ENCODE measurements at places on chromosomes 11 and 22.

DNA sequence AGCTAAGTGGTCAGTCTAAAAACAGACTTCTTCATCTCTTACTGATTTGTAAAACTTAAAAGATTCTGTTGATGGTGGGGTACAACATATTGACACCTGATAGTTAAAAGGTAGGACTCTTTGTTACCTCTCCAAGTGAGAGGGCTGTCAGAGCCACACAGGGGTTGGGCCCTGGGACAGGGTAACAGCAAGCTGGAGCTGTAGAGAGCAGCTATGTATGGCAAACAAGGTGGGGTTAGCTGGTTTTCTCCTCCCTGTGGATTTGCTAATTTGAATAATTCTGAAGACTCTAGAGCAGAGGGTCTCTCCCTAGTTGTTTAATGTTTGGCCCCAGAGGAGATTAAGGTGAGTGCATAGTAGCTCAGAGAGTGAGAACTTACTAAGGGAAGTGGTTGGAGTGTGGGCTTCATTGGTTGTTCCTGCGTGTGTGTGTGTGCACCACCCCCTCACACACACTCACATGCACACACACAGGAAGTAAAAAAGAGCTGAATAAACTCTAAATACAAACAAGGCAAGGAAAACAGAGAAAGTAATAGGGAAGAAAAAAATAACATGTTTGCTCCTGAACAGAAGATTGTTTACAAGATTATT lies 9.2 kb upstream of the GAS2 start:
- DNase-seq, result no peak

GRCh38 chr11:84566671-84567070 lies 1060.5 kb downstream of the DLG2 start:
- DNase-seq, result no peak

DNA sequence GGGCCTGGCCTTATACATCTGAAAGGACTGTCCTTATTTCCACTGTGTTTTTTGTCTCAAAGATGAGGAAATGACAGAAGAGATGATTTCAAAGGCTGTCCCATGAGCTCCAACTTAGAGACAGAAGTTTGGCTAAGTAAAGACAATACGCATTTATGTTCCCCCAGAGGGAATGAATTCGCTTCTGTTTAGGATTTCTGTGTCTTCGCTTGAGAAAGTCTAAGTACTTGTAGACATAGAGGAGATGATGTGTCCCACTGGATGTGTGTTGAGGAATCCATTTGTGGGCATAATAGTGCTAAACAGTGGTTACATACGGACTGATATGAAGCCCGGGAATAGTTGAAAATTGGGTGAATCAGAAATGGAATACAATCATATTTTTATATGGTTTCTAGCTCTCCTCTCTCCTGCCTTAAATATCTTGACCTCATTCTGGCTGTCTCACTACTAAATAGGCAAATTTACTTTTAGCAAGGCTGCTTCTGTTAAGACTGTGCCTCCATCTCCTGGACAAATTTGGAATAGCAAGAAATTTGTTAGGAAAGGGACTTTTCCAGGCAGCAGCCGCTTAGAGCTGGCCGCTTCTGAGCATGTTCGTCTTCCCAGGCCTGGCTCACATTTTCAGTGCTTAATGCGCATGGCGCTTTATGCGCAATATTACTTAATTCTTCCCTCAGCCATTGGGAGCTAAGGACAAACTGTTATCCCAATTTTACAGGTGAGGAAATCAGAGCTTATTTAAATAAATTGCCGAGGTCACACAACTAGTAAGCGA lies 1.9 kb upstream of the PEX26 start:
- peak; percentile 53 for DNase-seq

DNA sequence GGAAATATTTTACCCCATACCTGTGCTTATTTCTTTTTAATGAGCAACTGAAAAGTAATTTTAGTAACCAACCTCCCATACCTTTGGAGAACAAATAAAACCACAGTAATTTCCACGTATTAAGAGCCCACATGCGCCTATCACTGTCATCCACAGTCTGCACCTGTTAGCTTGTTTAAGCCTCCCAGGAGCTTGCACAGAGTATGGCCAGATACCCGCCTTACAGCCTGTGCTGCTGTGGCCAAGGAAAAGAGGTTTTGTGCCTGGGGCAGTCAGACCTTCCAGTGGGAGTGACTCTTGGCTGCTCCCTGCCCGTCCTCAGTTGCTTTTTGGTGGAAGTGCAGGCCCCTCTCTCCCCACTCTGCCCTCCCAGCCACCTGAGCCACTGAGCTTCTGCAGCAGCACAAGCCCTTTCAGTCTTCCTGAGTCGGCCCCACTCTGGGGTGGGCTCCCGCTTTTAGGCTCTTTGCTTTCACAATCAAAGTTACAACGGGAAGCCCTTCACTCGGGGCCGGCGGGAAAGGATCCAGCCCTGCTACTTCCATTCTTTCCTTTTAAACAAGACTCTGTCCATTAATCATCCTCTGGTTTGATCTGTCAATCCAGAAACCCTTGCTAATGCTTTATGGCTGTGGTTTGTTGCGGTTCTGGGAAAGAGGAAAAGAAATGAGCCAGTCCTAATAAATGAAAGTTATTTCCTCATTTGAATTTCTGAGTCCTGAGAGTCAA lies 308.8 kb downstream of the TBC1D22A start:
- DNase-seq, result no peak

GRCh38 chr11:120125024-120125423 lies 12.9 kb downstream of the TRIM29 start:
- DNase-seq, result no peak

DNA sequence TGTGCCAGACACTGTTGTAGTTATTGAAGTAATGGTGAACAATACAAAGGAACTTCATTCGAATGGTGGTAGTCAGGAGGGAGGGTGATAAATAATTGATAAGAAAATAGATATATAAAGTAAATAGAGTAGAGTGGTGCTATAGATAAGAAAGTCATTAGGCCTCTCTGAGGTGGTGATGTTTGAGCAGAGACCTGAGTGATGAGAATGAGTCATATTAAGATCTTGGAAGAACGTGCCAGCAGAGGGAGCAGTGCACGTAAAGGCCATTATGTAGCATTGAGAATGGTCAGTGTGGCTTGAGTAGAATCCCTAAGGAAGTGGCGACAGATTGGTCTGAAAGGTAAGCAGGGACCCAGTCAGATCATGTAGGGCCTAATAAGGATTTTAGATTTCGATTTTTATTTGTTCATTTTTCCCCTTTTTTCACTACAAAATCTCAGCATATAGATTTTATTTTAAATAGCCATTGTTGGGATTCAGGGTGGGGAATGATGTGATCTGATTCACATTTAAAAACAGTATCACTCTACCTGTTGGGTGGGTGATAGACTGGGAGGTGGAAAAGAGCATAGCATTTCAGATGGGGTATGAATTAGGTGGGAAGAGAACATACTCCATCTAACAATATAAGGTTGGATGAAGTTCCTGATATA lies 44.7 kb downstream of the CCDC90B start:
- DNase-seq, result no peak

GRCh38 chr11:8099291-8099899 lies 18.4 kb downstream of the TUB start:
- peak; percentile 85 for DNase-seq

DNA sequence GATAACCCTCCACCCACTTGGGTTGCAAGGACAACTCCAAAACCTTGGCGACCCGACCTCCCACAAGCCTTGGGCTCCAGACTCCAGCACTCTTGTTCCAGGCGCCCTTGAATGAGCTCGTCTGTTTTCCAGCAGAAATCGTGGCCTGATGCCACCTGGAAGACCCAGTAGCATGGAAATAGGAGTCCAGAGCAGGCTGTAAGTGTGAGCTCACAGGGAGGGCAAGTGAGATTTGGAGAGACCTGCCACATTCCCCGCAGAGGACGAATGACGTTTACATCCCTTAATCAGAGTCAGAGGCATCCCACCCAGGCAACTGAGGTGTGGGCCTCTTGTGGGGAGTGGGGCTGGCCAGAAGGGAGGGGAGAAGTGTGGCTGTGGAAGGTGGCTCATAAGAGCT lies 71.9 kb downstream of the LDLRAD3 start:
- DNase-seq, result peak; percentile 80

GRCh38 chr22:26380072-26380830 lies 48.8 kb upstream of the ASPHD2 start:
- DNase-seq, result no peak

GRCh38 chr11:62438641-62439040 lies 19.8 kb downstream of the SCGB1A1 start:
- no peak for DNase-seq

DNA sequence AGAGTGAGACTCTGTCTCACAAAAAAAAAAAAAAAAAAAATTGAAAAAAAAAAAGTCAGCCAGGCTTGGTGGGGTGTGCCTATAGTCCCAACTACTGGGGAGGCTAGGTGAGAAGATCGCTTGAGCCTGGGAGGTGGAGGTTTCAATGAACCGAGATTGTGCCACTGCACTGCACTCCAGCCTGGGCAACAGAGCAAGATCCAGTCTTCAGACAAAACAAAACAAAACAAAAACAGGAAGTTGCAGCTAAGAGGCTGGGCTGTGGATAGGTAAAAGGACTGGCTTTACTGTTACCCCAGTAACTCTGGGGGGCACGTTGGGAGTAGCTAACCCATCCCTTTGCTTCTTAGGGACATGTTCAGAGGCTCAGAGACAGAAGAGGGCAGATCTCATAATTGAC lies 6.3 kb upstream of the PC start:
- no peak for DNase-seq

GRCh38 chr11:22728600-22729389 lies 62.4 kb downstream of the GAS2 start:
- DNase-seq, result no peak

DNA sequence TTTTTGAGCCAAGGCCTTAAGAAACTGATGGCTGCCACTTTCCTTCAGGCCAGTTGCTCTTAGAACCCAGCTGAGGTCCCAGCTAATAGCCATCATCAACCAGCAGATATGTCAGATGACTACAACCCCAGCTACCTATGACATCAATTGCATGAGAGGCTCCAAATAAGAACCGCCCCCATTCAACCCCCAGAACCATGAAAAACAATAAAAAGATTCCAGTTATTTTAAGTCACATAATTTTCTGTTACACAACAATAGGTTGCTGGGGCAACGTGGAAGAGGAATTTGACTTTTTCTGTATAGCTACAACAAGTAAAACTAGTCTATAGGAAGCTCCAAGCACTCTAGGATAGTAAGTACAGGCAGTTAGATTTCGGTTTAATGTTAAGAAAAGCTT lies 216.3 kb upstream of the MTNR1B start:
- DNase-seq, result no peak

DNA sequence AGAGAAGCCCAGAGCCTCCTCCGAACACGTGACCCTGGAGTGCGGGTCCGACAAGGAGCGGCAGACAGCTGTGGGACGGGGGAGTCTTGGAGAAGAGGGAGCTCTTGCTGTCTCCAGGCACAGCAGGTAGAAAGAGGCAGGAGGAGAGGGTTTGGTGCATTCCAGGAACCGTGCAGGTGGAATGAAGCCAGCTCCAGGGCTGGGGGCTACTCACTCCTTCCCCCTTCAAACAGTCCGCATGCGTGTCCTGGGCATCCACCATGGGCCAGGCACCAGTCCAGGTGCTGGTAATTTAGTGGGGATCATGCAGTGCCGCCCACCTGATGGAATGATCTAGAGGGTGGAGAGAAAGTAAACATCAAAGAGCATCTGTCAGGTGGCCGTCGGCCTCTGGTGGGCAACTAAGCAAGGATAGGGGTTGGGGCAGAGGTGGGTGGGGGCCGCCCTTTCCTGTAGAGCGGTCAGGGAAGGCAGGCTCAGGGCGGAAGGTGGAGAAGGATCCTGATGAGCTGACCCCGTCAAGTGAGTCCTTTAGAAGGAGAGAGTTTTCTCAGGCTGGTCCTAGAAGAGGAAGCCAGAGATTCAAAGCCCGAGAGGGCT lies 850.0 kb downstream of the TBC1D22A start:
- no peak for DNase-seq

- DNase-seq, result no peak
Observed at GRCh38 chr11:111448414-111448813, 63.8 kb downstream of the BTG4 start.

DNA sequence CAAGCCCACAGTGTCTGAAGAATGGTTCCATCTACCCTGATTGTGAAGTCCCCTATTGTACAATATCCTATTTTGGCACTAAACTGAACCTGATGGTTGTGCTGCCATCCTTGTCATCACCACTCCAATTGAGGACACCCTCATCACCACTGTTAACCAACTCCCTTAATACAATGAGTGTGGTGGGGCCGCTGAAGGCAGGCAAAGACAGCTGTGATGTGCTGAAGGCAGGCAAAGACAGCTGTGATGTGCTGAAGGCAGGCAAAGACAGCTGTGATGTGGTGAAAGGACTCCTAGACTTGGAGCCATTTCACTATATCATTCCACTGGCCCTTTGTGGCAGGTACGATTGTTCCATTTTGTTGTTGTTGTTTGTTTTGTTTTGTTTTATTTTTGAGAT lies 481.6 kb downstream of the SOX6 start:
- DNase-seq, result no peak

- no peak for DNase-seq
Observed at GRCh38 chr11:100684101-100685065, 2.7 kb upstream of the ARHGAP42 start.

- DNase-seq, result peak; percentile 57
Observed at GRCh38 chr22:37077802-37078448, 26.4 kb downstream of the KCTD17 start.

- no peak for DNase-seq
Observed at GRCh38 chr11:68375766-68376165, 63.4 kb downstream of the LRP5 start.

DNA sequence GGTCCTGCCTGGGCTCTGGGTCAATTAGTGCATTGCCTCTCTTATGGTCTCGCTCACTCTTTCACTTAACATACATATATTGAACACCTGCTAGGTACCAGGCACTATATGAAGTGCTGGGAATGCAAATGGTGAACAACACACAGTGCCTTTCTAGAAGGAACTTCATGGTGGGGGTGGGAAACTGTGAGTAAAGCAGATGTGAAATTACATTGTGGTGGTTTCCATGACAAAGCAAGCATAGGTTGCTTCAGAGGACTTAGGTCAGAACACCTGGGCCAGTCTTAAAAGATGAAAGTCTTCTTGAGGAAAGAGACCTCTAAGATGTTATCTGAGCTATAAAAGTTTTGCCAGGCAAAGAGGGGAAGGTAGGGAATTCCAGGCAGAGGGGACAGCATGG lies 231.3 kb downstream of the BUD13 start:
- DNase-seq, result no peak

DNA sequence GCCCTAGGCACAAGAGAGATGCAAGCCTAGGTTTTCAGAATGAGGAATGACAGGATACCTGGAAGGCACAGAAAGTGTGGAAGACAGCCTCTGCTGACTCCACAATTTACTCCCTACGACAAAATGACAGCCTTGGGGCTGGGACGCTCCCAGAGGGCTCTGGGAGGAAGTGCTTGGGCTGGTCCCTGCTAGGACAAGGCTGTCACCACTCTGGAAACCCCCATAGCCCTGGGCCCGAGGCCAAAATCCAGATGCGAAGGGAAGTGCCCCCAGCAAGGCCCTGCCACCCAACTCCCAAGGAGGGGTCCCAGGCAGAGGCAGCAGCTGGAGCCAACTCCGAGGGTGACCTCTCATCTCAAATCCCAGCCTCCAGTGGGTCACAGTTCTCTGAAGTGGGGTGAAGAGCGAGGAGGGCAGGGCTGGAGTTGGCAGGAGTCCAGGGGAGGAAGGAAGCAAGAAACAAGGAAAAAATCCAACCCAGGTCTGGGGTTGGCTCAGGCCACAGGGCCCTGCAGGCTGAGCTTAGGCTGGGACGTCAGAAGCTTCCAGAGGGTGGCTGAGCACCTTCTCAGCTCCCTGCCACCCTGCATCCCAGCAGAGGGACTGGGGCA lies 6.3 kb upstream of the CDC42EP2 start:
- no peak for DNase-seq
